Gastrocnemius medialis (tissue), 4 donors: ENCODE measurements at places on chromosomes 11 and 22.

- no peak for DNase-seq
Measured at GRCh38 chr22:24435323-24435645, 7.9 kb downstream of the ADORA2A start.

GRCh38 chr22:50535113-50535512 is 5.3 kb upstream of the TYMP start:
- DNase-seq, result no peak

GRCh38 chr11:99739464-99740089 is 718.8 kb downstream of the CNTN5 start:
- no peak for DNase-seq

DNA sequence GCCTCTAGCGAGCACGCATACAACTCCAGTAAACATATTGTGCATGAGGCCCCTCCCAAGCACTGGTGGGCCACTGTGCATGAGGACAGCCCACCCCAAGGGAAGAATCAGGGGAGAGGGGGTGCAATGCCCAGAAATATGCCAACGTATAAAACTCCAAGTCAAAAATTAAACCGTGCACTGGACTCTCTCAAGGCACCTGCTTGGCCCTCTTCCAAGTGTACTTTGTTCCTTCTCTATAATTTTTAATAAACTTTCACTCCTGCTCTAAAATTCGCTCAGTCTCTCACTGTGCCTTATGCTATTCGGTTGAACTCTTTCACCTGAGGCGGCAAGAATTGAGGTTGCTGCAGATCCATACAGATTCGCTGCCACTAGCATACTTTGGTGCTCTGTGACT is 465.3 kb upstream of the TENM4 start:
- DNase-seq, result no peak

GRCh38 chr11:16817351-16817750 is 78.9 kb downstream of the C11orf58 start:
- DNase-seq, result no peak

GRCh38 chr22:26431261-26431995 is 2.4 kb downstream of the ASPHD2 start:
- DNase-seq, result no peak

DNA sequence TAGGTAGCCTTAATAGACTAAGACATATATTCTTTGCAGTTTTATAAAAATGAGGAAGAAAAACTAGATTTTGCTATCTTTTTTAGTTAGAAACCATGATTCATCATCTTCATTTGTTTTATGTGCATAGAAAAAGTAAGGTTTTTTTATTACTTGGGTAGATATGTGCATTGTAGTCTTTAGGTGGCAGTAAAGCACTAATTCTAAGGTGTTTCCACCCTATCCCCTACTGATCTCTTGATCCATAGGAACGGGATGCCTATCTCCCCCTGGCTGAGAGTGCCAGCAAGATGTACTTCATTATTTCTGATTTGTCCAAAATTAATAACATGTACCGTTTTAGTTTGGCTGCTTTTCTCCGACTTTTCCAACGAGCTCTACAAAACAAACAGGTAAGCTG is 148.1 kb downstream of the DYNC2H1 start:
- DNase-seq, result no peak

GRCh38 chr22:19360300-19360792 is 68.8 kb upstream of the CLTCL1 start:
- DNase-seq, result no peak

GRCh38 chr11:108483163-108483562 is 15.0 kb downstream of the POGLUT3 start:
- DNase-seq, result no peak

GRCh38 chr11:117205211-117205818 is 6.1 kb downstream of the TAGLN start:
- no peak for DNase-seq

DNA sequence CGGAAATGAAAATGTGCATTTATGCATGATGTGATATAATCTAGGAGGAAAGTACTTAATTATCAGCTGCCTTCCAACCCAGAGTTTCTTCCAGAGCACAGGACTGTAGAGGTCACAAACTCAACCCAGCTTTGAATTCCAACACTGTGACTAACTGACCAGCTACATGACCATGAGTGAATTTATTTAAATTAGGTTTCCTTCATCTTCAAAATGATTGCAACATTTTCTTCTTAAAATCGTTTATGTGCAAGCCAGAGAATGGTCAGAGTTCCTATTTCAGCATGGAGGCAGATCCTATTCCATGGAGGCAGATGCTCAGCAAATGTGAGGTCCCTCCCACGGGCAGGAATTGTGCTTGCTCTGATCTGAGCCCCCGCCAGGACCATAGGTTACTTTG is 42.4 kb downstream of the OSBP start:
- DNase-seq, result no peak

DNA sequence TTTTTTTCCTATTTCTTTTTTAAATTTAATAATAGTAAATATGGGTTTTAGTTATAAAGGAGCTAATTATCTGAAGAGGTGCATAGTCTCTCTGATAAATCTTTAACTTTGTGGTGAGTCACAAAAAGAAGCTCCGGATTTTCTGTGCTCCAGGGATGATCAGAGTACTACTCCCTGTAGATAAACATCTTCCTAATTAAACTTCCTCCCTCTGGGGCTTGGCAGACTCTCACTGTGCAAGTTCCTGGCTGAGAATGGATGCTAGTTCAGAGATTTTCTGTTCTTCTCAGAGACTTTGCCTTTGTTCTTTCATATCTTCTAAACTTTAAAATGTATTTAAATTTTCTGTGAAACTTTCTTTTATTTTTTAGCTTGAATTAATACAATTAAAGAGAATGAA is at the start of gene OR10G7:
OR10G7 (minus strand) TSS at position 72 of the 400 bp plus-strand sequence. CDS start 2,324 bp downstream, outside the sequence.
- DNase-seq, result no peak

GRCh38 chr11:96019810-96020747 is 96.2 kb upstream of the MTMR2 start:
- DNase-seq, result no peak

GRCh38 chr11:6606471-6607189 is 3.1 kb downstream of the ILK start:
- DNase-seq, result peak; percentile 73

- DNase-seq, result no peak
Measured at GRCh38 chr11:130737866-130738431, 178.3 kb downstream of the SNX19 start.

GRCh38 chr22:21947040-21948014 is 5.3 kb downstream of the PPM1F start:
- DNase-seq, result no peak

GRCh38 chr22:39287076-39287725 is 32.2 kb downstream of the RPL3 start:
- DNase-seq, result peak; percentile 47

DNA sequence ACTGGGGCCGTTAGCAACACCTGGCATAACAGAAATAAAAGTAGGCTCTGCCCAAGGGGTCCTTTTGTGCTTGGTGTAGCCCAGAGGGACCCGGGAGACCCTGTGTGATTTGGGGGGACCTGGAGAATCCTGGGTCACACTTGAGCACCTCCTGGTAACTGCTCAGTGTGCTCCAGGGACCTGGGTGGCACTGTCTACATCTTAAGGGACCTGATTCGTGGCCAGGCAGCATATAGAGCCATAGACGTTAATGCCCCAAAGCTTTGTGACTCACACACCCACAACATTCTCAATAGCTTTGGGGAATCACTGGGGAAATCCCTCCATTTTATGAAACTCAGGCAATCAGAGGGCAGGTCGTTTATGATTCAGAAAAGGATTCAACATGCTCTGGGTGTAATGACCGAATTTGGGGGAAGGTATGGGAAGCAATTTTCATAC is 3.6 kb upstream of the IGF2 start:
- DNase-seq, result no peak

- peak; percentile 72 for DNase-seq
Measured at GRCh38 chr11:35893796-35894475, 49.9 kb upstream of the LDLRAD3 start.

- DNase-seq, result no peak
Measured at GRCh38 chr11:84817998-84818397, 809.1 kb downstream of the DLG2 start.

GRCh38 chr11:83006877-83007330 is 64.8 kb downstream of the RAB30 start:
- DNase-seq, result peak; percentile 40

- no peak for DNase-seq
Measured at GRCh38 chr11:110762590-110762989, 50.4 kb upstream of the ARHGAP20 start.

DNA sequence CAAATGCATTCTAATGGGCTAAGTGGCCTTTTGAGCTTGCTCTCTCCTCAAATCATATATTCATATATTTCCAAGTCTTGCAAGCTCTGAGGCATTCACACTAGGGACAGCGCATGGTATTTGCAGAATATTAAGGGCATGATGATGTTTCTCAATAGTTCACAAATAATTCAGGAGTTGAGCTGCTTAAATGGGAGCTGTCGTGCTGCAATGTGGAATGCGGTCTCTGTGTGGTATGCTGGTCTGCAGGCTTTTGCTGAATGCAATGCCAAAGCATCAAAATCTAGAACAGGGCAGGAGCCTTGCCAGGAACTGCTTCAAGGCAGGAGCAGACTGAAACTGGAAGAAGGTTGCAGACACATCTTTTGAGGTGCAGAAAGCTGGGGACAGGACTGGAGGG is 1060.0 kb downstream of the TBC1D22A start:
- no peak for DNase-seq

DNA sequence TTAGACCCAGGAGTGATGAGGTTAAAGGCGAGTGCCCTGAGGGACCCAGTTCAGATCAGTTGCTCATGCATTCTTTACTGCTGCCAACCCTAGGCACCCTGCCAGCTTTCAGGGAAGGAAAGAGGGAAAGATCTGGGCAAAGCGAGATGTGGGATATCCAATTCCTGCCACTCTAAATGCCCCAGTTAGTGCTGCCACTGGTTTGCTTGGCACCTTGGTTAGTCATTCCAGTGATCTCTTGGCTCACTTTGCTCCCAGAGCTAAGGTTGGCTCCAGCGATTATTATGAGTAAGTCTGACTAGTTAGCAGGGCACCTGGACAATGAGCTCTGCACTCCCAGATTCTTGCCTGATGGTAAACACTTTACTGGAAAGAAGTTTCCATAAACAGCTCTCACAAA is 85.0 kb downstream of the INSC start:
- DNase-seq, result peak; percentile 65

DNA sequence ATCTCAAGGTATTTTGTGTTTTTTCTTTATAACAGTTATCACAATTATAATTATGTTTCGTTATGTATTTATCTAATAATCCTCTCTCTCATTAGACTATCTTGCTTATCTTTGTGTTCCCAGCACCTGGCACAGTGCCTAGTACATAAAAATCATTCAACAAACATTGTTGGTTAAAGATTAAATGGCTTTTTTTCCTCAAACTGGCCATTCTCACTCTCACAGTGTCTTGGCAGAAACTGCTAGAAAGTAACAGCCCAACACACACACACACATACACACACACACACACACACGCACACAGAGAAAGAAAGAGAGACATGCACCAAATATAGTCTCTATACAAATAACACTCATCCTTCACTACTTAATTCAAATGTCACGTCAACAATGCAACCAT is 36.8 kb downstream of the OR10A6 start:
- DNase-seq, result no peak

DNA sequence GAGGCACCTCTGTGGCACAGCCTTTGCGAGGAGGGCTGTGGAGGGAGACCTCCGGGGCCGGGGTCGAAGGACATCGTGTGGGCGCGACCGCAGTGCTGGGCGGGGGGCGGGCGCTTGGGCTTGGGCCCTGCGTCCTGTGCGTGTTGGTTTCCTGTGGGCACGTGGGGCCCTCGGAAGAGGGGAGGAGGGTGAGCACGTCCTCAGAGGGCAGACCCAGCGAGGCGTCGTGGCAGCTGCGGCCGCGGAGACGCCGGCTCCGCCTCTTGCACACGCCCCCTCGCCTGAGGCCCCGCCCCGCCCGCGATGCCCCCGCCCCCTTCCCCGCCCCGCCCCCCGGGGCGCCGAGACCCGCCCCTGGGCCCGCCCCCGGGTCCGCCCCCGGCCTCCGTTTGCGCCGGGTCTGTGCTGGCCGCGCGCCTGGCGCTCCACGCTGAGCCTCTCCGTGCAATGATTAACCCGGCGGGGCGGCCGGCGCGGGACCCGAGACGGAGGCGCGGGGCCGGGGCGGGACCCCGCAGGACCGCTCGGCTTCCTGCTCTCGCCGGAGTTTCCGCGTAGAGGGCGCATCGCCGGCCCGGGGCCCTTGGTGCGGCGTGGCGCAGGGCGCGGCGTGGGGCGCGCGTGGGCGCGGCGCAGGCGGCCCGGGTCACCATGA is at the start of gene PRR5:
PRR5 (plus strand) TSS at position 381 of the 655 bp plus-strand sequence; CDS start at position 652, 271 bp downstream.
- peak; percentile 39 for DNase-seq

DNA sequence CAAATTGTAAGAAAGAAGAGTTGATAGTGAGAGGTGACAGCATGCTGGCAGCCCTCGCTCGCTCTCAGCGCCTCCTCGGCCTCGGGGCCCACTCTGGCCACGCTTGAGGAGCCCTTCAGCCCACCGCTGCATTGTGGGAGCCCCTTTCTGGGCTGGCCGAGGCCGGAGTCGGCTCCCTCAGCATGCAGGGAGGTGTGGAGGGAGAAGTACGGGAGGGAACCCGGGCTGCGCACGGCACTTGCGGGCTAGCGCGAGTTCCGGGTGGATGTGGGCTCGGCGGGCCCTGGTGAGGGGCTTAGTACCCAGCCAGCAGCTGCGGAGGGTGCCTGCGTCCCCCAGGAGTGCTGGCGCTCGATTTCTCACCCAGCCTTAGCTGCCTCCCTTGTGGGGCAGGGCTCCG is 539.7 kb upstream of the CCDC179 start:
- no peak for DNase-seq

GRCh38 chr11:64477675-64478074 is 113.3 kb upstream of the SLC22A12 start:
- DNase-seq, result no peak

GRCh38 chr11:122045181-122045586 is 70.8 kb downstream of the BLID start:
- no peak for DNase-seq

- no peak for DNase-seq
Measured at GRCh38 chr11:79896258-79896657, 455.4 kb upstream of the TENM4 start.

GRCh38 chr22:29916007-29916544 is 33.1 kb downstream of the MTMR3 start:
- DNase-seq, result no peak

- DNase-seq, result no peak
Measured at GRCh38 chr22:44894782-44895181, 115.0 kb downstream of the PHF21B start.

DNA sequence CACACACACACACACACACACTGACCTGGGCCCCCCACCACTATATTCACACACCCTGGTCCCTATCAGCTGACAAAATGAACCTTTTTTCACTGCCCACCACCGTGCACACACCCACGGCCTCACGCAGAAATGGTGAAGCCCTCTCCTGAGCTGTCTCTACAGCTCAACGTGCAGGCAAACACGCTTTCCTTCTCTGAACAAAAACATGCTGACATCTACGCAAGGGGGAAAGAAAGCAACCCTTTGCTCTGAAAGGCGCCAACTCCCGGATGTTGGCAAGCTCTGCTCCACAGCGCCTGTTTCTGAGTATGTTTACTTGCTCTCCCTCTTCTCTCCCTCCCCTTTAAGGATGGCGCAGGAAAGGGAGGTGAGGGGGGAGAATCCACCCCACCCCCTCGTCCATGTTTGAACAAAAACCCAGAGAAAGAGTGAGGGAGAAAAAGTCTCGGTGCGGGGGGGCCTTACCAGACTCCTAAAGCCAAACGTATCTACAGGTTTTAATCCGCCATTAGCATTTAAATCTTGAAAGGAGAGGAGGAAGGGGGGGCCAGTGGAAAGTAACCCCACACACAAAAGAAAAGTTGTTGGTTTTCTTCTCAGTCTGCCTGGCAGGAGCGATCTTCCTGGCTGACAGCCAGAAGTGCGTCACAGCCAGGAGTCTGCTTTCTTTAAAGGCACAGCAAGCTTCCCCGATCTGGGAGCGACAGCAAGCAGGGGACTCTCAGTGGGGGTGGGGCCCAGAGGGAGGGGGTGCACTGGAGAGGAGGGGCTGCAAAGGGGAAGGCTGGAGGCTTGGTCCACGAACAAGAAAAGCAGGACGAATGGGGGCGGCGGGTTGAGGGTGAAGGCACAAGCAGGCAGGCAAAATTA is 39.6 kb downstream of the NUMA1 start:
- peak; percentile 91 for DNase-seq
